ENCODE measurements at places on chromosomes 3 and 15.

DNA sequence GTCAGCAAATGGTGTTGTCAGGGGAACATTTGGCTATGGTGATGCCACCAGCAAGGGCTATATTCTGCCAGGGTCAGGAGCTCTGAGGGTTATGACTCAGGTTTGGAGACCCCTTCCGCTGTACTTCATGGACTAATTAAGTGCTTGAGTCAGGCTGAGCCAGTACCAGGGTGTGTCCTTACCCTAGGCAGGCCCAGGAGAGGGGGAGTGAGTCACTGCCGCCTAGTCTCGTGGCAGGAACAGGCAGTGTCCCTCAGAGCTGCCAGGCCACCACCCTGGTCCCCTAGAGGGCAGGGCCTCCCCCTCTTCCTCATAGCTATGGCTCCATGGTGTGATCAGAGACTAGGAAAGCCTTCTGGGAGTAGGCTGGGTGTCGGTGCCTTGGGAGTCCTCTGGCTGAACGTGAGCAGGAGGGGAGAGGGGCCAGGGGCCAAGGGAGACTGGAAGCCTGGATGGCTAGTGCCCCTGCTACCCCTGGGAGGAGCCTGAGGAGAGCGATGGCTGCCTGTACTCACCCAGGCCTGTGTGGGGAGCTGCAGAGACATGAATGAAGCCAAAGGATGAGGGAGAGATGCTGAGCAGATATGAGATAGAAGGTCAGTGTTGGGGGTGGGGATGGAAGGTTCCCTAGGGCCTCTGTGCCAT lies 10.6 kb downstream of the MAPKAPK3 start:
- DNase-seq = peak; percentile 33

DNA sequence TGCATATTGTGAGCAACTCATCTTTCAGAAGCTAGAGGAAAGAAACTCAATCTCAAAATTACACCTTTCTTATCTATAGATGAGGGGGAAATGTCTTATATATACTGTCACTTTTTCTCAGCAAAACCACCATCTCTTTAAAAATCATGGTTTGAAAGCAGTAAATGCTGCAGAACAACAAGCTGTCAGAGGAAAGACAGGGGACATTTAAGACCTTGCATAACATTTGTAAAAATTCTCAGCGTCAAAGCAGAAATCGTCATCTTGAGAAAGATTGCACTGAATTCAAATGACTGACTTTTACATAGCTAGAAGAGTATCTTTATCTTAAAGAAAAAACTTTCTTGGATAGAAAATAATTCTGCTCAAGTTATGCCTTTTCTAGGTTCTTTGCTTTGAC lies 122.2 kb upstream of the CADPS start:
- no peak for DNase-seq

DNA sequence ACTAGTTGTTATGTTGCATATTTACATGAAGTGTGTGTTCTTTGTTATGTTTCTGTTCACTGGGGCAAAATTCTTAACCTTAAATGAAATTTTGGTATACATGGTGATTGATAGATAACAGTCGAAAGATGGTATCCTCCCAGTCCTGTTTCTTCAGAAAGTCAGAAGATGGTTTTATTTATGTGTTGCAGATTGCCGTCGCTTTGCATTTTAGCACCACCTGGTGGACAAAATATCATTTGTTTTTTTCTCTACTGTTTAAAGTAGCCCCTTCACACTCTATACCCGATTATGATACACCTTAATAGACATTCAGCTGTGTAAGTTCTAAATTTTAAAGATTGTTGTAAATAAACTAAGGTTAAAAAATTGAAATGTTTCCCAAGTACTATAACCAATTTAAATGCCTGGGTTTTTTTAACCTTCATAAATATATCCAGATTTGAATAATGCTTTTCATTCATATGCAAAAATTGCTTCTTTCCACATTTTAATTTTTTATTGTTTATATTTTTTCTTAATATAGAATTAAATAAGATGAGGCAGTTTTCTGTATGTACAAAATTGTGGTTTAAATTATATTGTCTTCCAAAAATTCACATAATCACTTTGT lies 152.2 kb downstream of the ALCAM start:
- DNase-seq = no peak

DNA sequence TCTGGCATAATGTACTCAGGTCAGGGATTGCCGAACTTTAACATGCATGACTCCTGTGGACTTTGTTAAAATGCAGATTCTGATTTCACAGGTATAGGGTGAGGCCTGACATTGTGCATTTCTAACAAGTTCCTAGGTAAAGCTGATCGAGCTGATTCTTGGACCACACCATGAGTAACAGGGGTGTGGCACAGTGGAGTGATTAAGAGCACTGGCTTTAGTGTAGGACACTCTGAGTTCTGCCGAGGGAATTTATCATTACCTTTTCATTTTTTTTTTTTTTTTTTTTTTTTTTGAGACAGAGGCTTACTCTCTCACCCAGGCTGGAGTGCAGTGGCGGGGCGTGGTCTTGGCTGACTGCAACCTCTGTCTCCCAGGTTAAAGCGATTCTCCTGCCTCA lies 169.3 kb downstream of the ADAMTS9 start:
- DNase-seq = no peak

DNA sequence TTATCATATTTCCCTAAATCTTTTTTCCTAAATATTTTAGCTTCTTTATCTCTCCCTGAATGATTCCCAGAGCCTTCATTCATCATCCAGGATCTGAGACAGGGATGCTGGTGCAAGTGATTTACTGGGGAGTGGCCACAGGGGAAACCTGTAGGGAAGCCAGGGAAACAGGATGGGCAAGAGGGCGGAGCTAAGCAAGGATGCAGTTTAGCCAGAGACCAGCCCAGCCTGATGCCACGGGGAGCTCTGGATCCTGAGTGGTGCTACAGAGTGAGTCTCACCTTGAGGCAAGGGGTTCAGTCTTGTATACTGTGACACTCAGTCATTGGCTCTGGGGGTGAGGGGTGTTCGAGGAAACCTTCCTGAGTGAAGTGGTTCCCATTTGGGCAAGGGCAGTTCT lies 39.7 kb upstream of the LRRFIP2 start:
- no peak for DNase-seq

DNA sequence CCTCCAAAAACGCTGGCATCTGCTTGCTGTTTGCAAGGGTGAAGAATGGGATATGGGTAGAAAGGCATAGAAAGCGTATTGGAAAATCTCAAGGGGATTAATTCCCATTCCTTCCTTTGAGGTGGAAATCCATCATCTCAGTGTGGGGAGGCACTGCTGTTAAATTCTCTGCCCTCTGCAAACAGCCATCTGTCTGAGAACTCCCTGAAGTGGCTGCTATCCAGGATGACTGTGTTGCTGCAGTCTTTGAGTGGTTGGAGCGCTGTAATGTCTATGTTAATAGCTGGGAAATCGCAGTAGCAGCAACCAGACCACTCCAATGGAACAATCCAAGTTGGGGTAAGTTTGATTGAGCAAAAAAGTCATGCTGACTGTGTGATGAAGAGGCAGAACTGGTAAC lies 625.9 kb downstream of the NLGN1 start:
- DNase-seq = no peak

DNA sequence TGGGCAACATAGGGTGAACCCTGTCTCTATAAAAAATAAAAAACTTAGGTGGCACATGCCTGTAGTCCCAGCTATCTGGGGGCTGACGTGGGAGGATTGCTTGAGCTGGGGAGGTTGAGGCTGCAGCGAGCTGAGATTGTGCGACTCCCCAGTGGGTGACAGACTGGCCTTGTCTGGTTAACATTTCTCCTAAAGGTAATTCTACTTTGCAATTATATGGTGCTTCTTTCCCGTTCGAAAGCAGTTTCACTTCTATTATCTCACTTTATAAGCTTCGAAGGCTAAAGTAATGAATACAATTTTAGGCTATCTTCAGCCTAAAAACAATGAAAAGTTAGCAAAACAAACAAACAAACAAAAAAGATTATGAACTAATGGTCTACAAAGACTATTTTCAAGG lies 35.3 kb downstream of the COMMD2 start:
- no peak for DNase-seq

DNA sequence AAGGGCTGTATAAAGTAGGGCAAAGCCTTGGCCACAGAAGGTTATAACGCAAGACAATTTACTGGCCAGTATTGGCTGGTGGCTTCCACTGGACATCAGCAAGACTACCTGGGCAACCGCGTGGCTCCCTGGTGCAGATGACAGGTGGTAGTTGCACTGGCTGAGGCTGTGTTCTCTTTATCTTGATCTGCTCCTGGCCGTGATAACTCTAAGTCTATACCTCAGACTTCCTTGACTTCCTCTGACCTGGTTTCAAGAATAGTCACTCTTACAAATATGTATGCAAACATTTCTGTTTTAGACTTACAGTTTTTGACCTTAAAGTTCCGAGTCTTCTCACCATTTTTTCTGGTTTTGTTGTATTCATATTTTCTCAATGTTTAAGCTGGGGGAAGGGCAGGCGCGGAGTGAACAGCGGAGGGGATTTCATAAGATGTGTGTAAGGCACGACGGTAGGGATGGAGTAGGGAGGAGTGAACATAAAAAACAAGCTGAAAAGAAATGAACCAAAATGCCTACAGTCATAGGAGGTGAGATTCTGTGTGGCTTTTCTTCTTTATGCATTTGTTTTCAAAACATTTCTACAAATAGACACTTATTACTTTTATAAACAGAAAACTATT lies 15.2 kb upstream of the TMEM212 start:
- no peak for DNase-seq

GRCh38 chr3:35438101-35438500 lies 201.2 kb upstream of the ARPP21 start:
- DNase-seq = no peak

DNA sequence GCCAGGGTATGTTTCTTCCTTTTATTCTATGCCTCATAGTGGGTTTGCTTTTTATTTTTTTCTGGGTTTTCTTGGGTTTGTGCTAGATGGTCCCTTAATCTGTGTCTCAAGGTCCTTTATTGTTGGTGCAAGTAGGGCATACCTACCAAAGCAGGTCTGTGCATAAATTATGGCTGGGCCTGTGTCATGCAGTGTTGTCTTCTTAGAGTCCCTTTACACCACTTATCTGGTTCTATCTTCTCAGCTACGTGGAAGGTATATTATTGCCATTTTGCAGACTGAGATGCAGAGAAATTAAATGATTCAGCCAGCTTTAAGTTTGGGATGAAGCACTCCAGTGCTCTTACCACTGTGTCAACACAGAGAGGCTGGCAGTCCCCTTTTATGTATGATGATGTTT lies 293.5 kb upstream of the SOX2 start:
- no peak for DNase-seq

DNA sequence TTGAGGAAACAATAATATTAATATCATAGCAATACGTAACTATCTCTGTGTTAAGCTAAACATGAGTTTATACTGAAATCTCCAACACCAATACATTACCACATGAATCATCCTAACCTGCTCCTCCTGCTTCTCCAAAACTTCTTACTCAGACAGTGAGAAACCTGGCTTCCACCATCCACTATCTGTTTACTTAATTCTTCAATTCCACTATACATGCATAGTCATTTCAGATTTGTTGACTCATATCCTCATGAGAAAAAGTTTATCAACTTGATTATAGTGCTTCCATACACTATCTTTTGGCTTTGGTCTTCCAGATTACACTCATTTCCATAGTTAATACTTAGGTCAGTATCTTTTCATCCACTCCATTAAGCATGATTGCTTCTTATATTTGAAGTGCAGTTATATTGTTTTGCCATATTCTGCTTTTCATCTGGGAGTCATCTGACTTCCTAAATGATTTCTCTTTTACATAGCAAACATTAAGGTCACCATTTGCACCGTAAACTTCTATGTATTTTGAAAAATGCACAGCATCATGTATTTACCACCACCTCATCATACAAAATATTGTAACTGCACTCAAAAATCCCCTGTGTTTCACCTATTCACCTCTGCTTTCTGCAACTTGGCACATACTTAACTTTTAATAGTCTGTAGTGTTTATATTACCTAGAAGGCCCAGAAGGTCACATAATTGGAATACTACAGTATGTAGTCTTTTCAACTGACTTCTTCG lies 970.6 kb downstream of the DIPK2A start:
- DNase-seq = no peak

- DNase-seq = no peak
Measured at GRCh38 chr15:25181293-25182097, 226.7 kb downstream of the SNRPN start.

GRCh38 chr3:55373423-55373822 lies 113.7 kb downstream of the WNT5A start:
- no peak for DNase-seq

DNA sequence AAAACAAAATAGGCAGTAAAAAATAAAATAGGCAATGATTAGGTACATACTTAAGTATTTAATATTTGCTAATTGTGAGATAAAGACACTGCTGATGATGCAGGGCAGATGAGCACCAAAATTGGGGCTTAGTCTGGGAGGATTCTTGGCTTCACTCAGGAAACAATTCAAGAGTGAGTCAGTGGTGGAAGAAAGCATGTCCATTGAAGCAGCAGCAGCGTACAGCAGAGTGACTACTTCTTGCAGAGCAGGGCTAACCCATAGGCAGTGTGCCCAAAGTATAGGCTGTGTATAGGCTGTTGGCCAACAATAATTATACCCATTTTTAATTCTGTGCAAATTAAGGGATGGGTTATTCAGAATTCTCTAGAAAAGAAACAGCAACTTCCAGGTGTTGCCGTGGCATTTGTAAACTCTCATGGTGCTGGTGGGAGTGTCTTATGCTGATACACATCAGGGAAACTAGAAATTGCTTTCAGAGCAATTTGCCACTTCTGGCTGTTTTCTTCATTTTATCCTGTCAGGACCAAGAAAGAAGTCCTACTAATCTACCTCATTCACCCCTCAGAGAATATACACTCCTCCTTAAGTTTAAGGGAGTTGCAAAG lies 317.3 kb upstream of the NAALADL2 start:
- no peak for DNase-seq

DNA sequence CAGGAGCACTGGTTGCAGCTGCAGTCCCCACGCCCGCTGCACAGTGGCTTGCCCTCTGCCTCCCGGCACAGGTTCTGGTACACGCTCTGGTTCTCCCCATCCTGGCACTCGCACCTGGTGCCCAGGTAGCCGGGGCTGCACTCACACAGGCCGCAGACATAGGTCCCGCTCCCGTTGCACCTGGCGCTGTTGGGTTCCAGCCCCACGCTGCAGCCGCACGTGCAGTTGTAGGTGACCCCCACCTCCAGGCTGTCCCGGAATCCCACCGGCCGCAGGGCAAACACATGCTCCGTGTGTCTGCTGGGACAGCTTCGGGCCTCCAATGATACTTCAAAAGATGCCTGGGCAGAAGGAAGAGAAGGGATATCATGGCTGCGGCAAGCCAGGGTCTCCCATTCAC lies 66.2 kb downstream of the UMPS start:
- no peak for DNase-seq

- no peak for DNase-seq
Measured at GRCh38 chr15:74392451-74392830, 25.0 kb upstream of the CYP11A1 start.

GRCh38 chr15:58443308-58443707 lies 11.5 kb downstream of the LIPC start:
- no peak for DNase-seq

All from activated CD4-positive, alpha-beta T cell treated with anti-CD3 and anti-CD28 coated beads, Interleukin-2, amount 50 U/mL, for 48 hours (primary cell).